Foreskin keratinocyte (primary cell): ENCODE measurements at places on chromosomes 13 and 19.

DNA sequence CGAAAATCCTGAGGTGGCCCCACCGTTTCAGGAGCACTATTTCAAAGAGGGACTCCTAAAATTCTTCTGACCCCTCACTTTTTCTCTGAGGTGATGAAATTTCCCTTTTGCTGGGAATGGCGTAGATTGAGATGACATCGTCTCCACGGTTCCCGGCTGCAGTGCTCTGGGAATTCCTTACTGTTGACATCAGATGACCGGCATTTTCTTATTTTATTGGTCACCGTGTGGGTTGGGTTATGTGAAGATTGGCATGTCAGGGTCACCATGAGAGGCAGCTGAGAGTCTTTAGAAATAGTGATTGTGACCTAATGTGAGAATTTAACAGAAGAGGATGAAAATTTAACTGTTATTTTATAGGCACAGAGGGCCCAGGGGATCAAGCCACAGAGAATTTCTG, 356.7 kb downstream of the FGF9 start:
- DNase-seq, result no peak

- DNase-seq, result no peak
Measured at GRCh38 chr13:35706281-35706680, 229.8 kb upstream of the MAB21L1 start.

DNA sequence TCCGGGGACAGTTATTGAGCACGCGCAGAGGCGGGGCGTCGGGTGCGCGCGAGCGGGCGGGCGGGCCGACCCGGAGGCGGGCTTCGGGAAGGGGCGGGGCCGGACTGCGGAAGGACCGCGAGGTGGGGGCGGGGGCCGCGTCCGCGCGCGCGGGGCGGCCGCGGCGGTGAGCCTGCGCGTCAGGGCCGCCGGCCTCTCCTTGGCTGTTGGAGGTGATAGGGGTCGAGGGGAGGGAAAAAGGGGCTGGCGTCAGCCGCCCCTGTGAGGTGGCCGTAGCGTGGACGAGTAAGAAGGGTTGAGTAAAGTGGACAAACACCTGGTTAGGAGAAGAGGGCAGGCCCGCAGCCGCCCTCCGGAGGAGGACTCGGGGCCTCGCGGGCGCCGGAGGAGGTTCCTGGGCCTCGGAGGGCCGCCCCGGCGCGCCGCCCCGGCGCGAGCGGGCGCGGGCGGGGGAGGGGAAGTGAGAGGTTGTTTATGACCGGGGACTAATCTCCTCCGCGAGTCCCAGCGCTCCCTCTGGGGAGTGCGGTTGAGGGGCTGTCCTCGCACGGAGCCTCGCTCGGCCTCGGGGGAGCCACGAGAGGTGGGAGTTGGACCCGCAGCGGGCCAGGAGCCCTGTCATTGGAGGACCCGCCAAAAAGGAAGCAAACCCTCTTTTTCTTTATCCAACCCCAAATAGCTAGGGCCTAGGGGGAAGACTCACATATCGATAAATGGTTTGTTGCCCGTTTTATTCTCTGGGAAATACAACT, 547 bp upstream of the INTS6 start:
- DNase-seq, result peak; percentile 76

GRCh38 chr19:46604781-46605355, 3.7 kb downstream of the CALM3 start:
- no peak for DNase-seq

DNA sequence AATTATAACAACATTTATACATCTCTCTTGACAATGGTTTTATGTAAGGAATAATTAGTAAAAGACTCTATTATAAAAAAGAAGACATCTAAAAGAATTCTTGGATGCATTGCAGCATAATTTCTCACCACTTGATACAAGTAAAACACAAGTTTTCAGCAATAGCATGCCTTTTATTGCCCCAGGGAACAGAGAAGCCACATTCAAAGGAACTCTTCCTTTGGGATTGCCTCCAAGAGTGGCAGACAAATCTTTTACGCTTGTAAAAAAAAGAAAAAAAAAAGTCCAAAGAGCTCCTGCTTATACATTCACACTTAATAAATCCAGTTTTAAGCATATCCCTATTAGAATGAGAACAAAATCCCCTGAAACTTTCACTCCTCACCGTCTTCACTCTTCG, 2357.8 kb upstream of the PCDH20 start:
- no peak for DNase-seq
